ENCODE measurements at places on chromosomes 16 and 17.

GRCh38 chr17:28526381-28526780, 20.2 kb downstream of the FOXN1 start:
- DNase-seq, result no peak

GRCh38 chr16:20859699-20860098, 40.5 kb downstream of the DCUN1D3 start:
- no peak for DNase-seq

DNA sequence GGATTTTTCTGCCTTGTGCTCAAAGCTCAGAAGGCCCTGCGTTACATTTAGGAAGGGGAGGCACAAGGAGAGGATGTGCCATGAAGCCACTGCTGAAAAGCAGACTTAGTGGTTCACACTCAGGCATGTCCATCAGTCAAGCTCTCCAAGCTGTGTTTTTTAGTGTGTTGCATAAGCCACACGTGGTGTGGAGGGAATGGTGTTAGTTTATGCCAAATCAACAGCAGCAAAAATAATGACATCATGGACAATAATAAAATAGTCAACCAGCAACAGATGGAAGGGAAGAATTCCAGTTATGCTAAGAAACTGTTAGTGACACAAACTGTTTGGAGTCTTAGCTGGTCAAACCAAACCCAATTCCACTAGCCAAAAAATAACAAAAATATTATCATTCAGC, 438.3 kb downstream of the NPIPA7 start:
- DNase-seq, result no peak

- DNase-seq, result no peak
Observed at GRCh38 chr16:24645739-24646645, 83.5 kb upstream of the TNRC6A start.

DNA sequence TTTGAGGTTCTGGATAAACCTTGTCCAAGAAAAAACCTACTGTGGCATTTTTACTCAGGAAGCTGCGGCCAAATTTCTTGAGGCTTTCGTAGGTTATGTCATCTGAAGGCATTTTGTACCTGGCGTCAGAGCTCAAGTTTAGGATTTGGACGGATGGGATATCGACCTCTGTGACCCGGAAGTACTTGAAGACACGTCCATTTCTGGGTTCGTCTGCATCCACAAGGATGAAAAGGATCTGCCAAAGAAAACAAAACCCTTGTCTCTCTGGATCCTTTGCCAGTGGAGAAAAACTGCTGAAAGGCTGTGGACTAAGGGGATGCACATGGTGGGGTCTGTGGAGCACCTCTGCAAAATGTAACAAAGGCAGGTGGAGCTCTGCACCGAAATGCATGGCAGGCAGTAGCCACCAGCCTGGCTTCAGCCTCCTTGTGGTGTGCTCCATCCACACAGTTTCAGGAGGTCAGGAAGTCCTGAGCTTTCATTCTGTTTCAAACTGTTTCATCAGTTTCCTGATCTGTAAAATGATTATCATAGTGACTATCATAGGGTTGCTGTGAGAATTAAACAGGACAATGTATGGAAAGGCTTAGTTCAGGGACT, 17.0 kb upstream of the UMOD start:
- DNase-seq, result no peak

GRCh38 chr17:19268611-19269010, 31.4 kb downstream of the EPN2 start:
- no peak for DNase-seq

- no peak for DNase-seq
Observed at GRCh38 chr16:80441935-80442334, 98.9 kb upstream of the DYNLRB2 start.

DNA sequence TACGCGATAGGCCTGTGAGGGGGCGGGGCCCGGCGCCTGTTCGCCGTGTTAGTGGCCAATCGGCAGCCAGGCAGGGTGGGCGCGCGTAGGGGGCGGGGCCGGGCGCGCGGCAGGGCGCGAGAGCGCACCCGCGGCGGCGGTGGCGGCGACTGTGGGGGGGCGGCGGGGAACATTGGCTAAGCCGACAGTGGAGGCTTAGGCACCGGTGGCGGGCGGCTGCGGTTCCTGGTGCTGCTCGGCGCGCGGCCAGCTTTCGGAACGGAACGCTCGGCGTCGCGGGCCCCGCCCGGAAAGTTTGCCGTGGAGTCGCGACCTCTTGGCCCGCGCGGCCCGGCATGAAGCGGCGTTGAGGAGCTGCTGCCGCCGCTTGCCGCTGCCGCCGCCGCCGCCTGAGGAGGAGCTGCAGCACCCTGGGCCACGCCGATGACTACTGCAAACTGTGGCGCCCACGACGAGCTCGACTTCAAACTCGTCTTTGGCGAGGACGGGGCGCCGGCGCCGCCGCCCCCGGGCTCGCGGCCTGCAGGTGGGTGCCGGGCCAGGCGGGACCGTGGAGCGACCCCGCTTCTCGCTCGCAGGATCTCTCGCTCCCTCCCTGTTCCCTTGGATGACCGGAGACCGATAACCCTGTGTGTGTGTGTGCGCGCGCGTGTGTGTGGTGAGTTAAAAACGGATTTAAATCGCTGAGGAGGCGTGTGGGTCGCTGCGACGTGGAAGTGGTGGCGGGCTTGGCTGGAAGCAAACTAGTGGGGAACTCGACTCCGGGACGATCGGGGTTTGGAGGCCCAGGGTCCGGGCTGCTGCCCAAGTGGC, at the start of gene NFATC3:
TSS of gene NFATC3 (plus strand) at position 112 of the 813 bp plus-strand sequence. CDS start at position 424, 312 bp downstream.
- DNase-seq, result peak; percentile 97

- DNase-seq, result no peak
Observed at GRCh38 chr17:80804466-80804865, 187.2 kb upstream of the CHMP6 start.

DNA sequence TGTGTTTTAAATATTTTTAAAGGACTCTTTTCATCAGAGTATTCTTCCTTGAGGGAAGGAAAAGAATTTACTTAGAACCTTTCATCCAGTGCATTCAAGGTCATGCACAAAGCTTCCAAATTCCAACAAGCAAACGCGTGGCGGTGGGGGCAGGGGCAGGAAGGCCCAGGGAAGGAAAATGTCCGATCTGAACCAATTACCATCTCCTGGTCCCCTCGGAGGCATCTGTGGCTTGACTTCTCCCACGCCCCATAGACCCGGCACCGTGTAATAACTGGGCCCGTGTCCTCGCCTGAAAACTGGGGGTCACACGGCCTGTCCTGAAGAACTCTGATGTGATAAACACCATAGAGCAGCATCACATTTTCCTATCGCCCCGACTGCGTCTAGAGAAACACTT, 18.3 kb downstream of the MEAK7 start:
- DNase-seq, result no peak

- DNase-seq, result no peak
Observed at GRCh38 chr17:27462149-27462548, 5.9 kb downstream of the KSR1 start.

- DNase-seq, result no peak
Observed at GRCh38 chr16:19140396-19140795, 26.6 kb downstream of the ITPRIPL2 start.

- DNase-seq, result no peak
Observed at GRCh38 chr16:67548265-67549126, 13.8 kb upstream of the CTCF start.

- DNase-seq, result no peak
Observed at GRCh38 chr17:34750004-34750403, 170.6 kb downstream of the TMEM132E start.

DNA sequence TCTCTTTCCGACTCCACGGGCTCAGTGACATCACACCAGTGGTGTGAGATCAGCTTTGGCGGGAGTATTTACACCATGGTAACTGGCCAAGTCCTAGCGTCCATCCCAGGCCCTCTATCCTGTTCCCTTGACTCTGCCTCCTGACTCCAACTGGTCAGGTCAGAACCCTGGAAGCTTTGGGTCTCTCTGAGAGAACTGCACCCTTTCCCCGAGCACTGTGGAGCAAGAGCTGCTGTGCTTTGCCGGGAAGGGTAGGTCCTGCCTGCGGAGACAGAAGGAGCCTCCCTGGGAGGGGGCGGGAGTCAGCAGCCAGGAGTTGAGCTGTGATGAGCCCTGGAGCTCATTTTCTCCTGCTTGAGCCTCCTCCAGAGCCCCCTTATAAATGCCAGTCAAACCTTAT, 212.1 kb upstream of the TNRC6C start:
- DNase-seq, result no peak

DNA sequence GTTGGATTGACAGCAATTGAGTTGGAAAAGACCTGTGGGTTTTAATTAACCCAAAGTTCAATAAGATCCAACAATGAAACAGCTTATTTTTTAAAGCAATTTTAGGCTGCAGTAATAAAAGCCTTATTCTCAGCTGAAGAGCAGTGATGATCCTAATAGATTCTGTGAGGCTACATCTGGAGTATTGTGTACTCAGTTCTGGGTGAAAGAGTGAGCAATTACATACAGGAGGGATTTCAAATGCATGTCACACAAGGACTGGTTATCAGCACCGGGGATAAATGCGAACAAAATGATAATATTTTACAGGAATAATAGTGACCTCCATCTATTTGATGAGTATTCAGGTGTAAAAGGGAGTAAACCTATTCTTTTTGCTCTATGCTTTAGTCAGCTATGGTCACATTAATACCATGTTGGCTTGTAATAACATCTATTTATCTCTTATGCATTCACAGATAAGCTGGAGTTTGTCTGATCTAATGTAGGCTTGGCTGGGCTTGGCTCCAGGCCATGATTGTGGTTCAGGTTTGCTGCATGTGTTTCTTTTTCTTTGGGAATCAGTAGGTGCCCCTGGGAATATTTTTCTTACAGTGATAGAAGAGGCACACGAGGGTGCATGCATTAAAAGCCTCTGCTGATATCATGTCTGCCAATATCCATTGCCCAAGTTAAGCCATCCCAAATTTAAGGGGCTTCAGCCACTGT, 22.2 kb upstream of the TOX3 start:
- DNase-seq, result no peak

- DNase-seq, result no peak
Observed at GRCh38 chr16:85651629-85652430, 36.9 kb downstream of the GINS2 start.

DNA sequence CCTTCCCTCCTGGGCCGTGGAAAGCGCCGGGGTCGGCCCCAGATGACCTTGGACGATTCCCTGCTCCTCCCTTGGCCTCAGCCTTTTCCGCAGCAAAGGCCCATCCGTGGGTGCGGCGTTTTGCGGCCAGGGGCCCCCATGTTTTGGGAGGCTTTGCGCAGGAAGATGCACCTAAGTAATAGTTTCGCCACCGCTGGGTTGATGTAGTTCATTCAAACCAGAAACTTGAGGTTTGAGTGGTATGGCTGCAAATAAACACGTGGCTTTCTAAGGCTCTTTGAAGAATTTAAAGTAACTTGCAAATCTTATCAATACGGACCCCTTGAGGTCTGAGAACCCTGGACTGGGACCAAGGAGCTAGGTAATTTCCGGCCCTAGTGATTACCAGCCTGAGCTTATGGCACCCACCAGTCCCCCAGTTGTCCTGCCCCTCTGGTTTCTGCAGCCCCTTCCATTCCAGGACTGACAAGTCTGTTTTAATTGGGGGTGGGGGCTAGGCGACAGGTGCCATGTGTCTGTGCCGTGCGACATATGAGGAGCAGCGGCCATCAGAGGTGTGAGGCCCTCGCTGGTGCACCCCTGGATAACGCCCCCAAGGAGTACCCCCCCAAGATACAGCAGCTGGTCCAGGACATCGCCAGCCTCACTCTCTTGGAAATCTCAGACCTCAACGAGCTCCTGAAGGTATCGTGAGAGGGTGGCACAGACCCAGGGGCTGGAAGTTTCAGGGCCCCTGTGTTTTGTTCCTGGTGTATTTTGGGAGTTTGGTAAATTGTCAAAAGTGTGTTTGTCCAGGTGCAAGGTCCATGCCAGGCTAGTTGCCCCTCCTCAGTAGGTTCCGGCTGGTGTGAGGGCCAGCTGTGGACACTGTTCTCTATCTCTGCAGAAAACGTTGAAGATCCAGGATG, 834 bp downstream of the MRPL12 start:
- DNase-seq, result peak; percentile 40

DNA sequence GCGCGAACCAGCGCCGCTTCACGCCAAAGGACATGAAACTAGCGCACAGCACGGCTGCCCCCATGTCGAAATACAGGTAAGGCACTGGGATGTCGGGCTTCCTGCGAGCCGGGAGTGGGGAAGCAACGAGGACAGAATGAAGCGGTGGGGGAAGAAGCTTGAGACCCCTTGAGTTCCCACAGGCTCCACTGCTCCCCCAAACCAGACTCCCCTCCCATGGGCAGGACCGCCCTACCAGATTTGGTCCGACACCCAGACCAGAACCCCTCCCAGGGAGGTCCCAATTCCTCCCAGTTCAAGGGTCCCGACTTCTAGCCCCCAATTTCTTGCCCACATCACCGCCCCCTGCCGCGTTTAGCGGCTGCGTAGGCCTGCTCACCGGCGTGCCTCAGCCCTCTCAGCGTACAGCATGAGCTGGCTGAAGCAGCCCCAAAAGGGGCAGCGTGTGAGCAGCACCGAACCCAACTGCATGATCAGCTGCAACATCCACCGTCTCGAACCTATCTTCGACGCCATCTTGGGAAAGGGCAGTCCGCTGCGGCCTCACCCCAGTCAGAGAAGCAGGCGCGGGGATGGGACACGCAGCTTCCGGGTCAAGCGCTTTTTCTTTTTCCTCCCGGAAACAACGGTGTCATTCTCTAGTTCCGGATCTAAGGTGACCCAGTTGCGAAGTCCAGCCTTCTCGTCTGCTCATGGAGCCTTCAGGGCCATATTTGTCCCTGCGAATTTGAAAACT, at the start of gene TMEM101:
TSS of gene TMEM101 (minus strand) at position 527 of the 736 bp plus-strand sequence. CDS start at position 516, 11 bp downstream.
- DNase-seq, result peak; percentile 87

GRCh38 chr17:6780886-6781285, 4.9 kb downstream of the FBXO39 start:
- DNase-seq, result no peak

- DNase-seq, result no peak
Observed at GRCh38 chr17:64309710-64310109, 46.6 kb upstream of the TEX2 start.

- DNase-seq, result no peak
Observed at GRCh38 chr17:74569020-74570003, 2.0 kb upstream of the CD300H start.

- DNase-seq, result no peak
Observed at GRCh38 chr17:21283482-21284318, 811 bp upstream of the MAP2K3 start.

DNA sequence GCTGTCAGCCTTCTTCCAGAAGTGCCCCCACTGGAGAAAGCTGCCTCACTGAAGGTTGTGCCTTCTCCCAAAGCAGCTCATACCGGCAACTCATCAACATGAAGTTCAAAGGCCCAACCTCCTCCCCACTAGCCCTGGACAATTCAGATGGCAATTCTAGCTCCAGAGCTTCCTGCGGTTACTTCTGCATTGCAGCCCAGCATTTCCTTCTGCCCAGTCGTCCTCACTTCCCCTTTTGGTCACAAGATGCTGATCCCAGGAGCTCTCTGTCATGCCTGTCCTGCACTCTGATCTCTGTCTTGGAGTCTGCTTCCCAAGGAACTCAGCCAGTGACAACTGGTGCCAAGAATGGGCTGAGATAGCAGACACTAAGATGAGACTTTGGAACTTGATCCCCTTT, 178.2 kb upstream of the SOX9 start:
- DNase-seq, result no peak

GRCh38 chr16:49023050-49023449, 258.6 kb downstream of the CBLN1 start:
- DNase-seq, result no peak

- DNase-seq, result no peak
Observed at GRCh38 chr16:70349783-70350182, 3.1 kb downstream of the DDX19A start.

All from CD4-positive, CD25-positive, alpha-beta regulatory T cell (primary cell).